ENCODE measurements at places on chromosomes 6 and 20.

GRCh38 chr20:25573288-25574251 lies 11.8 kb downstream of the NINL start:
- no peak for DNase-seq

- DNase-seq = no peak
Observed at GRCh38 chr20:33963751-33964150, 30.0 kb upstream of the RALY start.

DNA sequence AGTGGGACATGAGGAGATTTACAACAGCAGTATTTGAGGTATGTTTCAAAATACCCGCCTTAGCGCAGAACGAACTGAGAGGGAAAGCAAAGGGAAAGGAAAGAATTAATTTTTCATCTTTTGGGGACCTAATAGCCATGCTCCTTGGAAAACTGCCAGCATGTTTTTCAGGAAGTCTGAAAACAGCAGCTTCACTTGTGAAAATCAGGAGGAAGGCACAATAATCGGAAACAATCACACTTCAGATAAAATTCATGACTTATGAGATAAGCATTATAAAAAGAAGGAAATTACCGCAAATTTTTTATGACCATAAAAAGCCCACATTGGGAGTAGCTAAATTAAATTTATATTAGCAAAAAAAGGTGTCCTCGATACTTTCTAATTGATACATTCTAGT lies 541.1 kb downstream of the HAO1 start:
- DNase-seq = no peak

GRCh38 chr6:142682985-142683384 lies 262.0 kb downstream of the HIVEP2 start:
- no peak for DNase-seq

DNA sequence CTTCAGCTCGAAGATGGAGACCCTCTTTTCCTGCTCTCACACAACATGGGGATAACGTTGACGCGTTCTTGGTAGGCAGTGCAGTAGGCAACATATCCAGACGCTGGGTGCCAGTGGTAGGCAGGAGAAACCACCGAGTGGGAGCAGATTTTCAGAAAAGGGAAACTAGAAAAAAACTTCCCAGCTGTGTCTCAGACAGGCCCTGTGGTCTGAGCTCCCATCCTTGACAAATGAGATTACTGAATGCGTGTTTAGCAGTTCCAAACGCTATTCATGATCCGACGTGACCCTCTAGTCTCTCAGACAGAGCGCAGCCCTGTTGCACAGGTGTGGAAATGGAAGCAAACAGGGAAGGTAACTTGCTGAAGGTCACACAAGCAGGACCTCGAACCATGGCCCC lies 83.9 kb upstream of the DUSP22 start:
- no peak for DNase-seq

All from NCI-H1105 (cell line).